Hepatic stellate cell (primary cell): ENCODE measurements at places on chromosomes 6 and 20.
A peak's percentile ranks its signal among the peaks of the same experiment; 100 is the strongest.

GRCh38 chr20:46991880-46992639 is 97.4 kb downstream of the EYA2 start:
- no peak for DNase-seq

- DNase-seq = no peak
These were observed 29.3 kb upstream of the PRDM1 start for GRCh38 chr6:106056746-106057390.

DNA sequence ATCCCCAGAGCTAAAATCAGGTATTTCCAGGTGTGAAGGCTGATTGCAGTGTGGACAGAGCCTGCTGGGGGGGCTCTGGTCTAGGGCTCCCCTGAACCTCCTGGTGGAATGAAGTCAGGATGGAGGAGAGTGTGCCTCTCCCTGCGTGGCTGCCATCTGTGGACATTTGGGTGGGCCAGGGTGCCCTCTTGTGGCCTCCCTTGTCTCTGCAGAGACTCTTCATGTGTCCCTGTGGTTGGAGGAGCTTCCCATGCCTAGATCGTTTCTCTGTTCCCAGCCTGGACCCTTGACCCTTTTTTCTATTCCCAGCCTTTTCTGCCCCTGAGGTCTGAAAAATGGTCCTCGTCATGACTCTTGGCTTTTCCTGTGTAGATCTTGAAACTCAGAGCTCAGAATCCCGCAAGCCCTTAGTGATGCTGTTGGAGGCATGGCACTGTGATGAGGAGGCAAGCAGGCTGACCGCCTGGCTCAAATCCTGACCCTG is 9.9 kb upstream of the PSMF1 start:
- peak; percentile 54 for DNase-seq

- no peak for DNase-seq
These were observed 99.2 kb downstream of the VEGFA start for GRCh38 chr6:43869079-43869710.

DNA sequence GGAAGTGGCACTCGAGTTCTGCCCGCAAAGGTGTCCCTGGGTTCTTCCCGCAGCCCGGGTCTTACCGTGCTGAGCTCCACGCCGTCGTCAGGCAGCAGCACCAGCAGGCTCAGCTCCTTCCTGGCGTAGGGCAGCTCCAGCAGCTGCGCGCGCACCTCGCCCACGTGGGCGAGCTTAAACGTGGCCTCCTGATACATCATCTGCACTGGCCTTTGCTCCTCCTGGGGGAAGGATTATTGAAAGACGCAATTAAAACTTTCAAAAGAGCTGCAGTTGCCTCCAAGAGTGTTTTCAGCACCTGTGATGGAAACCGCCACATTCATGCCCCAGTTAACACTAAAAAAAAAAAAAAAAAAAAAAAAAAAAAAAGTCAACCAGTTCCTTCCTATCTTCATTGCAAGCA is 11.3 kb downstream of the SERPINB9 start:
- DNase-seq = no peak

- no peak for DNase-seq
These were observed 2.7 kb downstream of the TOX2 start for GRCh38 chr20:43917380-43917779.

DNA sequence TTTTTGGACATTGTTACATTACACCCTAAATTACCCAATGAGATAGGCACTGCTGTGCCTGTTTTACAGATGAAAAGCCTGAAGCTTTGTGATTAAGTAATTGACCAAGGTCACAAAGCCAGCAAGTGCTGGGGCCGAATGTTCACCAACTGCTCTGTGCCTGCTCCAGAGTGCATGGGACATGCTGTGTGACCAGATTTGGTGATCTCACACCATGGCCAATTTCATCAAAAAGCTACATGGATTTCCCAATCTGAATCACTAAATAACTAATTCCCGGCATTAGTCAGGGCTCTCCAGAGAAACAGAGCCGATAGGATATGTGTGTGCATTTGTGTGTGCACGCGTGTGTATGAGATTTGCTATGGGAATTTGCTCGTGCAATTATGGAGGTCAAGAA is 228.3 kb upstream of the ECI2 start:
- no peak for DNase-seq
